ENCODE measurements at places on chromosomes 16 and 17.

DNA sequence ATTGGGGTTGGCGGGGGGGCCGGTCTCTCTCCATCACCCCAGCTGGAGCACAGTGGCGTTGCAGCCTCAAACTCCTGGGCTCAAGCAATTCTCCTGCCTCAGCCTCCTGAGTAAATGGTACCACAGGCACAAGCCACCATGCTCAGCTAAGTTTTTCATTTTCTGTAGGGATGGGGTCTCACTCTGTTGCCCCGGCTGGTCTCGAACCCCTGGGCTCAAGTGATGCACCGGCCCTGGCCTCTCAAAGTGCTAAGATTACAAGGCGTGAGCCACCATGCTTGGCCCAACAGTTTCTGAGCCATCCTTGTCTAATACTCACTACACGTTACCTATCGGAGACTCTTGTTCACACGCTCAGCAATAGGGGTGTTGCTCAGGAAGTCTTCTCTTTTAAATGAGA, 11.6 kb downstream of the WDR59 start:
- no peak for DNase-seq

GRCh38 chr17:41906465-41907184, 12.1 kb downstream of the ACLY start:
- no peak for DNase-seq

- no peak for DNase-seq
Observed at GRCh38 chr16:71927787-71928186, 32.5 kb downstream of the IST1 start.

GRCh38 chr17:9643611-9644010, 1.7 kb upstream of the USP43 start:
- no peak for DNase-seq

GRCh38 chr16:24349320-24349719, 93.2 kb downstream of the CACNG3 start:
- no peak for DNase-seq

DNA sequence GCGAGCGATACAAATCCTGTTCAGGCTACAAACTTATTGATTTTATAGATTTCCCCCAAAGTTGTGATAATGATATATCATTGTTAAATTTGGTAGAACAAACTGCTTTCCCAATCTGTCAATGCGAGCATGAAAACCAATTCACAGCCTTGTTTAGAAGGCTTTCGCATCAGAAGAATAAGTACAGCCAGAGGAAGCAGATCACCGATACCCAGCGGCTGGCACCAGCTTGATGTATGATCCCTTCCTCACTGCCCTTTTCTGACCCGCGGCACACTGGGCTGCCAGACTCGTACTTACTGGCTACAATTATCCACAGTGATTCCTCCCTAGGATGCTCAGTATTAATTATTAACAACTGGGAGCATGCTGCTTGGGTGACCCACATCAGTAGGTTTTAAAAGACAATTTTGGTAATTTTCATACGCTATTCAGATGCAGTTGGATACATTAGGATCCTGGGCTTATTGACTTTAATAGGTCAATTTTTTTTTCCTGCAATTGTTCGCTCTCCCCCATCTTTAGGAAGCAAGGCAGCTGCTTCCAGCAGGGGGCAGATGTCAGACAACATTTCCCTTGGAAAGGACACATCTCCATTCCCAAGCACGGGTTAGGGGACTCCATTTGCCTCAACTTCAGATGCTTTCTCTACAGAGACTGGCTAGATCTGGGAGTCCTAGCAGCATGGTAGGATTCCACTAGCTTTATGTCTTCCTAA, 582.7 kb upstream of the PSMD7 start:
- no peak for DNase-seq

GRCh38 chr17:32385121-32385520, 35.2 kb downstream of the ZNF207 start:
- DNase-seq = no peak

- DNase-seq = no peak
Observed at GRCh38 chr16:58318391-58318790, 23.6 kb upstream of the PRSS54 start.

All from activated CD4-positive, alpha-beta T cell treated with anti-CD3 and anti-CD28 coated beads, Interleukin-2, amount 50 U/mL, for 4 hours (primary cell).